Renal cortex interstitium (tissue), 15 donors: ENCODE measurements at places on chromosomes 1 and 21.

GRCh38 chr1:160640359-160641123 lies 6.3 kb downstream of the SLAMF1 start:
- DNase-seq = no peak

DNA sequence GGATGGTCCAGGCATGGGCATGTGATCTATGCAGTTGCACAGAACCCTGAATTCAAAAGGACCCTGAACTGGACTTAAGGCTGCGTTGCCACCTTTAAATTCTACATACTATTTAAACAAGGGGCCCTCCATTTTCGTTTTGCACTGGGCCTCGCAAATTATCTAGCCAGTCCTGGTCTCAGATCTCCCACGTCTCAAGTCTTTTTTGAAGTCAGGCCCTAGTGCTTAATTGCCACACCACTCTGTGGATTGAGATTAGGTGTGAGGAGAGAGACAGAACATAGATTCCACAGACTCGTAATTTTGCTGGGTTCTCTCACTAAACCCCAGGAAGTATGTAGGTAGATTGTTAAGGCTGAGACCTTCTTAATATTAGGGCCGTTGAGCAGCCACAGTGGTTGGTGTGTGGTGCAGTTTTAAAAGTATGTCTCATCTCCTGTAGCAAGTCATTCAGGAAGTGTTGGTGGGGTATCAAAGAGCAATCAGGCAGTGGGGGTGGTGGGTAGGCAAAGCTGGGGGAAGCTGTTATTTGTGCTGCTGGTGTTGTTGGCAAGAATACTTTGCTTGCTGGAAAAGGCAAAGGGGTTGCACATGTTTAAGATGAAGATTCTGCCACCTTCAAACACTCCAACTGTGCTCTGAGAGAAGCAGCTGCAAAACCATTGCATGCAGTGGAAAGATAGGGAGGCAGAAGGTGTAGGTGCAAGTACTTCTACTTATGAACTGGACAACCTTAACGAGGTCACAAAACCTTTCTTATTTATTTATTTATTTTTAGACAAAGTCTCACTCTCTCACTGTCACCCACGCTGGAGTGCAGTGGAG lies 11.2 kb downstream of the CD84 start:
- DNase-seq = no peak

GRCh38 chr1:75092141-75092540 lies 42.0 kb upstream of the LHX8 start:
- no peak for DNase-seq

DNA sequence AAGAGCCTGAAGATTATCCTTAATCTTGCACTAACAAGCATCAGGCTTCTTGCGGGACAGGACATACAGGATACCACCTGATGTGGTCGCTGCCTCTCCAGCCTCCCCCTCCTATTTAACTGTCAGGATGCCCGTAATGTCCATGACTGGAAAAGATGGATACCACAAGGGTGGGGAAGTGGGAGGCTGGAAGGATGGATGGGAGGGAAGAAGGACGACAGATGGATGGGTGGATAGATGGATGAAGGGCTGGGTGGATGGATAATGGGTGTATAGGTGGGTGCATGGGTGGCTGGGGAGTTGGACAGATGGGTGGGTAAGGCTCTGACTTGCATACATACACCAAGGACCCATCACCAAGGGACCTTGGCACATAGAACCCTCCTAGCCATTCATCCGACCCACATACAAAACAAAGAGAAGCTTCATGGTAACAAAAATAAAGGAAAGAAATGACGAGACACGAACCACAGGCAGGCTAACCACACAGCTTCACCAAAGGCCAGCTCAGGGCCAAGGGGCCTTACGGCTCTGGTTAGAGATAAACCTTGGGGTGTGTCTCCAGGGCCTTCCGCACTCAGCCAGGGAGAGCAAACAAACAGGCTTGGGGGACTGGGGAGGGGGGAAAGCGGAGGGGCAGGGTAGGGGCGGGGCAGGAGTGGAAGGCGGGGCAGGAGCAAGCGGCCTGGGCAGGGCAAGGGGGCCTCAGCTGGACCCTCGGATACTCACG lies 50.5 kb downstream of the HSPG2 start:
- no peak for DNase-seq

DNA sequence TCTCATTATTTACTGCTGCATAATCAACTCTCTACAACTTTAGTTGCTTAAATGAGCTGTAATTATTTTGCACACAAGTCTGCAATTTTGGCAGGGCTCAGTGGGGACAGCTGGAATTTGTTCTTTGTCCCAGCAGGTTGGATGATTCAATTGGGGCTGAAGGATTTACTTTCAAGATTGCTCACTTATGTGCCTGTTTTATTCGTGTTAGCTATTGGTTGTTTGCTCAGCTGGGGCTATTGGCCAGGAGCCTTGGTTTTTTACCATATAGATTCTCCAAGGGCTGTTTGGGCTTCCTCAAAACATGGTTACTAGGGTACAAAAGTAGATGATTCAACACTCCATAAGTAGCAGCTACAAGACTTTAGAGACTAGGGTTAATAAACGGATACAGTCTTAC lies 13.4 kb downstream of the OR10R2 start:
- no peak for DNase-seq
